ENCODE measurements at places on chromosomes 12 and 14.

DNA sequence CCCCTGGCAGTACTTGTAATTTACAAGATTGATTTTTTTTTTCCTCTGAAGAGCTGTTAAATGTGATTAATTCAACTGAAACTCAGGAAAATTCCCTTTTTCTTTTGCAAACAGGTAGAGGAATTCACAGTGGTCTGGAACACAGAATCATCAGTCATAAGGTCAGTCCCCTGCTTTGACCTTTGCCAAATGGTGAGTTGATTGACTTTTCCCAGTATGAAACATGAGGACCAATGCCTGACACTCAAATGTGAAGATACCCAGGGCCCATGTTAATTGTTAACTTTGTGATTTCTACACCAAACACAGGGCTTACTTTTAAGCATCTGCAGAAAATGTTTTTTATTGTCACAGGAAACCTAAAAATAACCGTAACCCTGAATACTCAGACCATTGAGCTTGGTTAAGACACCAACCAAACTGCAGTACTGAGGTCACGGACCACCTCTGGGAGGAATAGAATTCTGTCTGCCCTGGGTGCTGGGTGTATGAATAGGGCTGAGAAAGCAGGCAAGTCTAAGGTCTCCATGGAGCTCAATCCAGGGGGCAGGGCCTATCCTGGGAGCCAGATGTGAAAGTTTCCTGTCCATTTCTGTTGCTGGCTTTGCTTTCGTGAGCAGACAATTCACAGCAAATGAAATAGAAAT is 192.4 kb downstream of the TMX1 start:
- no peak for DNase-seq

GRCh38 chr12:54723379-54724256 is 75.5 kb upstream of the DCD start:
- no peak for DNase-seq

GRCh38 chr12:59076622-59077021 is 156.3 kb upstream of the LRIG3 start:
- no peak for DNase-seq

GRCh38 chr12:97595936-97596335 is 133.3 kb downstream of the RMST start:
- DNase-seq: no peak

- no peak for DNase-seq
These were observed 63.2 kb upstream of the PNMA1 start for GRCh38 chr14:73777420-73777819.

DNA sequence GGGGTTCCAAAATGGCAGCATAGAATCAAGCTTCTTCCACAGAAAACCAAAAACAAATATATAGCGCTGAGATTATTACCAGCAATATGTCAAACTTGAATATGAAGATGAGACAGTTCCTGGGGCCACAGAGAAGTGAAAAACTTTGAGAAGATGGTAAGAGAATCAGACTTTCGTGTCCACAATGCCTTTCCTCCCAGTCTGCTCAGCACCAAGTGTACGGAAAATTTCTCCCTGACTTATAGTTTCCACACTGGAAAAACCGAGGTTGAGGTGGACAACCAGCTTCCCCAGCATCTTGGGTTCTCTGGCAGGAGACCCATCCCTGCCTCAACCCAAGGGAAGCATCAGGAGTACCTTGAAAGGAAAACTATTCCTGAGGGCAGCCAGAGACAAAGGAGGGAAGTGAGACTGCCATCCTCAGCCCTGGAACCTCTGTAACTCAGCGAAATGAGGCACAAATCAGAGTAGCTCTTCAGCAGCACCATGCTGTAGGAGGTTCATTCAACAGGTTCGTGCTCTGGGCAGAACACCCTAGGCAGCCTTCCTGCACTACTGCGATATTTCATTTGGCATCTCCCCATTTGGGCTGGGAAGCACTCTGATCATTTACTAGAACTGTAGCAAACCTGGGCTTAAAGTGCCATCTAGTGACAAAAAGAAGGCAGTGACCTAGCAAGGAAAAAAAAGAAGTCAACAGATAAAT is 52.4 kb upstream of the CAPRIN2 start:
- no peak for DNase-seq

Data from GM12892 (cell line).